ENCODE measurements at places on chromosomes 13 and 19.

- no peak for DNase-seq
These were observed 433.7 kb downstream of the DIAPH3 start for GRCh38 chr13:59730026-59730425.

DNA sequence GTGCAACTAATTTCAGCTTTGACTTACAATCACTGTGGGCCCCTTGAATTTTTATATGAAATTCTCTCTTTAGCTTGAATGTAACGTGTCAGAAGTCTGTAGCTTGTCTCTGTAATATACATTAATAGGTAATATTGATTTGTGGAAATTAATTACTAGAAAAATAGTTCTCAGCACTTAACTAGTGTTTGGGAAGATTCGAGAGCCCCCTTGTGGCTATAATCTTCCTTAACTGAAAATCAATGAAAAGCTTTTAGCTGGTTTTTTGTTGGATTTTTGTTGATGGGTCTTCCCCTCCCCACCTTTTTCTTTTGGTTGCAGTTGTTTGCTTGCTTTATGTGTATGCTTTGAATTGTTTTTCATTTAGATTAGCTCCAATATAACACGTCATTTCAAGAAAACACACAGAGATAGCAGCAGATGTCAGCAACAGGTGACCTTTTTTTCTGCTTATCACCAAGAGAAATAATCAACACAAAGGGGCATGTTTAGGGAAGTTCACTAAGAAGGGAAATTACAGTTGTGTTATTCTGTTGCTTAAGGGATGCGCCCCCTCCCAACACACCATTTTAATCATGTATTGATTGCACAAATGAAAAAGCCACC lies 176.8 kb downstream of the OXGR1 start:
- DNase-seq, result no peak

DNA sequence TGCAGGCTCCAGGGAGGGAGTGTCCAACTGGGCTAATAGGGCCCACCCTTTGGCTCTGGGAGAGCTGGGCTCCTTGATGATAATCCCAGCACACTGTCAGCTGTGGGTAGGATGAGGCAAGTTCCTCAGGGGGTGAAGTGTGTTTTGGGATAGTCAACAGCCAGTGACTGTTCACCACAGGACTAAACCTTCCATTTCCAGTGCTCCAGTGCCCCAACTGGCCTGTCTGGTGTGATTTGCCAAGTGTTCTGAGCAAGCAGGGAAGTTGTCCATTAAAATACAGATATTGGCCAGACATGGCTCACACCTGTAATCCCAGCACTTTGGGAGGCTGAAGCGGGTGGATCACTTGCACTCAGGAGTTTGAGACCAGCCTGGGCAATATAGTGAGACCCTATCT lies 150.9 kb downstream of the TM9SF2 start:
- DNase-seq, result no peak

GRCh38 chr13:73216381-73216831 lies 157.6 kb downstream of the KLF5 start:
- DNase-seq, result no peak

- no peak for DNase-seq
These were observed 3.9 kb downstream of the CPAMD8 start for GRCh38 chr19:17022738-17023137.
